ENCODE measurements at places on chromosomes 5 and 9.

DNA sequence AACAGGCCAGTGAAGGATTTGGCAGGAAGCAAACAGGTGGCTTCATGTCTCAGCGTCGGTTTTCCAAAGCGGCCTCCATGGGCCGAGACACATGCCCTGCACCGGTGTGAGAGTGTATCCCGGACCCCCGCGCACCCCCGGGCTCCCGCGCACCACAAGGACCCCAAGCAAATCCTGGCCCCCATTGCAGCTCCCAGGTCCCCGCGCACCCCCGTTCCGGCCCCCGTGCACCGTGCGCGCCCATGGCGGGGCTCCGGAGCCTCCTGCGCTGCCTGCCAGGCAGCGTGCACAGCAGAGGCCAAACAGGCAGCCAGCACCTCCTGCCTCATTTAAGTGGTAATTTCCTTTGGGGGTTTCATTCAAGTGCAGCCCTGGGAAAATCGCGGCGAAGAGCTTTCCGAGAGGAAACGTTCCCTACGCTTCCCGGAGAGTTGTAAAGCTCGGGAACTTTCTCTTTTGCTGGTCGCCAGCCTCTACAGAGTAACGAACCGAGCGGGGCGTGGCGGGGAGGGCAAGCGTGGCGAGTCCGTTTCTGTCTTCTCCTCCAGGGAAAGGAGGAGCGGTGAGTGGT, 145.5 kb upstream of the SLC24A2 start:
- no peak for DNase-seq

GRCh38 chr5:97127727-97128126, 14.7 kb downstream of the LIX1 start:
- no peak for DNase-seq

DNA sequence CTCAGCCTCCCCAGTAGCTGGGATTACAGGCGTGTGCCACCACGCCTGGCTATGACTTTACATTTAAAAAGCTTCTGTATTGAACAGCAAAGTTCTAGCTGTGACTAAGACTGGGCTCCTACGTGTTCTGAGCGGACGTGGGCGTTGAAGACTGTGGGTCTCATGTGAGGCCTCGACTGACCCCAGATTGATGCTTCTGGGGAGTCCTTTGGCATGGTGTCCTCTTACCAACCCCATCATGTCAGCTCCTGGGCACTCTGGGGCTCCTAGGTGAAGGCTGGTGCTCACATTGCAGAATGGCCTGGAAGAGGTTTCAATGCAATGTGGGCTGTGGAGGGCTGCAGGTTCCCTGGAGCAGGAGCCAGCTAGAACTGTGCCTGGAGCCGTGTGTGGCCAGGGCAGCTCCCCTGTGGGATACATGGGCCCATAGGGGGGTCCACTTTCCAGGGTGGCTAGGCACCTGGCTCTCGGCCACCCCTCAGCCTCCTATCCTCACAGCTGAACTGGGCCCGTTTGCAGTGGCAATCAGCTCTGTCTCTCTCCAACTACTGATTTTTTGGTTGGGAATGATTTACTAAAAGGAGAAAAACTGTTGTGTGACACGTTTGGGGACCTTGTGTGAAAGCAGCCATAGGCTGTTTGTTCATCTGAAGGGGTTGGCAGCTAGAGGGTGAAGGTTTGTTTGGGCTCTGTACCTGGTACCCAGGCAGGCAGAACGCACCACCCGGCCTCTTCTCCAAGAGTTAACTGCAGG, 29.7 kb downstream of the SLC25A25 start:
- no peak for DNase-seq

- DNase-seq = no peak
Measured at GRCh38 chr5:60366489-60366888, 333.5 kb downstream of the DEPDC1B start.

DNA sequence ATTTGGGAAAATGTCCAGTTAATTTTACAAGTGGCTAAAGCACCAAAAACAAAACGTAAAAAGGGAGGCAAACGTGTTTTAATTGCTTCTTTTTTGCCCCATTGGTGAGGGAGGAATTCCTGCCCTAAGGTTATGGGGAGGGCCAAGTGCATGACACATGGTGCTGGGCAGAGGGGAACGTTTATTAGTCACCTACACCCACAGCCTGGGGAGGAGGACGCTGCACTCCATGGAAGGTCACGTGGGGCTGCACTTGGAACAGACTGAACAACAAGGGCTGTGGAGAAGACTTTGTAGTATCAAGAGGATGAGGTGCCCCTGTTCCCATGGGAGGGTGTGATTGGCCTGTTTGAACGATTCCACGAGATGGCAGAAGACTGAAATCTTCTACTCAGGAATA, 13.7 kb upstream of the ADAMTS16 start:
- no peak for DNase-seq

- DNase-seq = no peak
Measured at GRCh38 chr5:65030056-65030455, 261.3 kb downstream of the CWC27 start.

GRCh38 chr5:148825716-148826052, 727 bp upstream of the ADRB2 start:
- DNase-seq = no peak

GRCh38 chr9:124372038-124372437, 43.2 kb downstream of the PSMB7 start:
- DNase-seq = no peak

GRCh38 chr5:89064054-89064453, 181.1 kb upstream of the MEF2C start:
- DNase-seq = no peak

DNA sequence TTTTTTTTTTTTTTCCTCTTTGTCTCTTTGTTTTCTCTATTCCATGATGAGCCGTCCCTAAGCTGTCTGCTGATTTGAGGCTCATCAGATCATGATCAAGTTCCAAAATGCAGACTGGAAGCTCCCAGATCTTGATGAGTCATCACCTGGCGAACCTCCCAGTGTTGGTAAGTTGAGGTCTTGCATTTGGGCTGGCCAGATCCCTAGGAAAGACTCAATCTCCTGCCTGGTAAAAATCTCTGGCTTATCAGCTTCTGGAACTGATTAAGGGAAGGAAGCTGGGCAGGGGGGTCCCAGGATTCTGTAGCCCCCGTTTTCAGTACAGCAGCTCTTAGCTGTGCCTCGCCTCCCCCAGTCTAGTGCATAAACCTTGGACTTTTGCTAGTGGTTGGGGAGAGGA, 69.0 kb downstream of the TSPAN17 start:
- no peak for DNase-seq

- no peak for DNase-seq
Measured at GRCh38 chr9:4017749-4018491, 281.9 kb downstream of the GLIS3 start.

DNA sequence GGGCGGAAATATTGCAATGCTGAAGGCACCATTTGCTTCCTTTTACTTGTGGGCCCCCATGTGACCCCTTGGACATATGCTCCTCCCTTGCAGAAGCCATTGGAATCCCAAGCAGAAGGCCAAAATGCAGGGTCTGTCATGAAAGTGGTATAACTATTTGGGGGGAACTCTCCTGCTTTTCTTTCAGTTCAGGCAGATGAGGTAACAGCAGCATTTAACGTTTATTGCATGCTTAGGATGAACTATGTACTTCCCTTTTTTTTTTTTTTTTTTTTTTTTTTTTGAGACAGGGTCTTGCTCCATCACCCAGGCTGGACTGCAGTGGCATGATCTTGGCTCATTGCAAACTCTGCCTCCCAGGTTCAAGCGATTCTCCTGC, 7.8 kb downstream of the FOXI1 start:
- DNase-seq = no peak

GRCh38 chr5:60018091-60018490, 124.6 kb upstream of the PDE4D start:
- DNase-seq = no peak

DNA sequence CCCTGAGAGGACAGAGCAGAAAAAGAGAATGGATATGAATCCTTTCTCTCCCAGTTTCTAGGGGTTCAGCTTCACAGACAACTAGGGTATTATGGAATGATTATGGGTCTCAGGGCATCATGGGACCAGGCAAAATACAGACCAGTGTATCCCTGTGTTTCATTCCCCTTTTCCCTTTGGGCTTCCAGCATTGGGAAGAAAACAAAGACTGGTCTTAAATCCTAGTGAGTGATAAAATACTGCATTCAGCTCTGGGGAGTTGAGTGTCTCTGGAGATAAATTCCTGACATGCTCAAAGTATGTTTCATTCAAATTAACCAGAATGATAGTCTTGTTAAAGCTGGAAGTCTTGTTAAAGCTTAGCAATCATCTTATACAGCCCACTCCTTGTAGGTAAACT, 2.4 kb upstream of the POU4F3 start:
- no peak for DNase-seq

GRCh38 chr5:54607006-54607405, 89.4 kb downstream of the SNX18 start:
- DNase-seq = no peak

Measured in NCI-H1417 treated with DMSO at 0.1 percent for 48 hours (cell line).